Activated CD4-positive, alpha-beta T cell treated with anti-CD3 and anti-CD28 coated beads, Interleukin-2, amount 50 U/mL, for 48 hours (primary cell): ENCODE measurements at places on chromosomes 3 and 15.

DNA sequence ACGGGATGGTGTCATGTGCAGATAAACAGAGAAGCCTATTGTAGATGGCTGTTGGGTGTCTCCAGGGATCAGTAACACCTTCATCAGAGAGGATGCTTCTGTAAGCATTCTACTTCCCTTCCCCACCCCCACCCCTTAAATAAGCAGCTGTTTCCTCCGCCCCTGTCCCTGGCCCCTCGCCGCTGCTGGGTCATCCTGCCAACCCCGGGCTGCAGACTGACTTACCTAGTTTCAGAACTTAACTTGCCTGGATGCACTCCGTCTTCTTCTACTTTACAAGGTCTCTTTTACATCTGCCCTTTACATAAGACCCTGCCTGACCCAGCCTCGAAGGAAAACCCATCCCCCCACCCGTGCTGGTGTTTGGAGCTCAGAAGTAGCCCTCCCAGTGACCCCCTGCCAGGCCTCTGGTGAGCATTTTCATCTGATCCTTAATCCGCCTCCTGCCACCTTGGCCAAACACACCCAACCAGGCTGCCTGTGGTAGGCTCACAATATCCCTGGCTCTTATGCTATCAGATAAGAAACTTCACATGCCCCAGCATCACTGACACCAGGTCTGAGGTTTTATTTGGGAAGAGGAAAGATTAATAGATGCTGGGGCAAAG, 103.0 kb upstream of the HES1 start:
- DNase-seq, result no peak

- no peak for DNase-seq
These were observed 259.1 kb downstream of the PTPRG start for GRCh38 chr3:61820306-61820992.

GRCh38 chr3:11558002-11558401, 85.7 kb downstream of the VGLL4 start:
- DNase-seq, result no peak

- no peak for DNase-seq
These were observed 65.9 kb downstream of the BTD start for GRCh38 chr3:15667484-15667883.

GRCh38 chr15:90648137-90649070, 68.7 kb upstream of the BLM start:
- DNase-seq, result peak; percentile 72

DNA sequence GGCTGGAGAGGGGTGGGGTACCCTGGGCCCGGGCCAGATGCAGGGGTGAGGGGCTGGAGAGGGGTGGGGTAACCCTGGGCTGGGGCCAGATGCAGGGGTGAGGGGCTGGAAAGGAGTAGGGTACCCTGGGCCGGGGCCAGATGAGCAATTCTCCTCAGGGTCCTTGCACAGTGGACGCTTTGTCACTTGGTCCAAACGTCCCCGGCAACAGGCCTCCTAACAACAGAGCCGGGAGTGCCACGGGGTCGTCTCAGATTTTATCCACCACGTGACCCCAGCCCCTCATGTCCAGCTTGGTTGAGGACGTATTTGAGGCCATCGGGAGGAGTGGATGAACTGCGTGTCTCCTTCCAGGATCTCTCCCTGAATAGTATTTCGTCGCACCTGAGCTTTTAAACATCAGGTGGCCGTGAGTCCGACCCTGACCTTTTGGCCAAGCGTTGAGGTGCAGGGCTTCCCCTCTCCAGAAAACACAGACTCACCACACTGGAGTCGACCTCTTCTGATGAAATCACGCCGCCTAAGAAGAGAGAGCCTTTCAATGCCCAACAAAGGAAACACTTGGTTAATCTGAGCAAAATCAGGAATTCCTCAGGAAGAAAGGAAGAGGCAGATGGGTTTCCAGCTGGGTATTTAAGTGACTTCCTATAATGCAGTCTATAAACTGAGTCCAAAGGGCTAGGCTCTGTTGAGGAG, 12.8 kb upstream of the LRRC15 start:
- DNase-seq, result no peak

- peak; percentile 9 for DNase-seq
These were observed at the start of gene ACTC1 for GRCh38 chr15:34795267-34796081. ACTC1 (minus strand) TSS chr15:34795549; CDS start chr15:34794808, 741 bp downstream.

- no peak for DNase-seq
These were observed 95.1 kb downstream of the BDH1 start for GRCh38 chr3:197460639-197461038.

- DNase-seq, result peak; percentile 46
These were observed 101.7 kb upstream of the TPM1 start for GRCh38 chr15:62940755-62941361.

- DNase-seq, result no peak
These were observed 2.2 kb downstream of the TGFBR2 start for GRCh38 chr3:30608598-30608947.
